Stimulated activated CD8-positive, alpha-beta memory T cell treated with anti-CD3 and anti-CD28 coated beads, Interleukin-2, amount 100 ng/mL, for 1 hour (primary cell): ENCODE measurements at places on chromosomes 13 and 19.

GRCh38 chr13:90099847-90100246 is 1247.6 kb upstream of the MIR17HG start:
- no peak for DNase-seq

DNA sequence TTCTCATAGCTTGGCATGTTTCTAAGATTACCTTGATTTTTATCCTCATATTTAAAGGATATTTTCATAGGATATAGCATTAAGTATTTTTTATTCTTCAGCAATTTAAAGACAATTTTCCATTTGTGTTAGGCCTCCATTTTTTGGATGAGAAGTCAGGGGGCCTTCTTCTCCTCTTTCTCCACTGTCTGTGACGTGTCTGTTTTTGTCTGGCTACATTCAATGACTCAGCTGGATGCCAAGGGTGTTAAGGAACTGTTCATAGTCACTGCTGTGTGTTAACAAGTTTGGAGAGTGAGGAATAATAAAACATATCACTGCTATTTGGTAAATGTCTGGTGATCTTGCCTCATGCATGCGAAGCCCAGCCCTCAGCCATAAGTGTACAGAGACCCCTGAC is 36.4 kb downstream of the ZNF582 start:
- DNase-seq: no peak

DNA sequence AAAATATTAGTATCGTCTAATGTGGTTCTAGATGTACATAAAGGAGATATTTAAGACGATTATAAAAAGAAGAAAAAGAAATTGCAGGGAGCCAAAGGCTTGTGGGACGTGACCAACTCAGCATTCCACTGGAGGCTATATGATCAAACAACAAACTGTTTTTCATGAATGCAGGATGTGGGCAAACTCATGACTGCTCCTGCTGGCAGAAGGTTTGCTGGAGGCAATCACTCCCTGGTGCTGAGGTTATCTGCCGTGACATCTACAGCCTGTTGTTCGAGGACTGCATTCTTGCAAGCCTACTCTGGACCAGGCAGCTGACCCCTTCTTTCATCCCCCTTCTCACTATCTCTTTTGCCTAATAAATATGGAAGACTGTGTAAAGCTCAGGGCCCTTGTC is 518.1 kb downstream of the UQCRFS1 start:
- DNase-seq: no peak

DNA sequence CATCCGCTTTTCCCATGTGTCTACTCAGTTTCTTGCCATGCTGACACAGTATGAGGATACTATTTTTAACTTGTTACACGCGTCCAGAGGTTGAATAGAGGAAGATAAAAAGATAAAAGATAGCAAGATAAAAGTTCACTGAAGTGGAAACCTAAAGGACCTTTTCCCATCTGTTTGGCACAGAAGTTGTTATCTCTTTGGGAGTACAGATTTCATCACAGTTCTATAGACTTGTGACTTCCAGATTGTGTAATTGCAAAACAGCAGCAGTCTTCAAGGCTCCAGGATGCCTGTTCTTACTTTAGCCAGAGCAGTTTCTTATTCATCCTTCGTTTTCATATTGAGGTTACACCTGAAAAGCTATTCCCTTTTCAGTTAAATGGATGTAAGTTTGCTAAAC is 369.2 kb downstream of the GPC5 start:
- DNase-seq: no peak

- no peak for DNase-seq
Observed at GRCh38 chr13:110652231-110652730, 36.9 kb downstream of the NAXD start.

DNA sequence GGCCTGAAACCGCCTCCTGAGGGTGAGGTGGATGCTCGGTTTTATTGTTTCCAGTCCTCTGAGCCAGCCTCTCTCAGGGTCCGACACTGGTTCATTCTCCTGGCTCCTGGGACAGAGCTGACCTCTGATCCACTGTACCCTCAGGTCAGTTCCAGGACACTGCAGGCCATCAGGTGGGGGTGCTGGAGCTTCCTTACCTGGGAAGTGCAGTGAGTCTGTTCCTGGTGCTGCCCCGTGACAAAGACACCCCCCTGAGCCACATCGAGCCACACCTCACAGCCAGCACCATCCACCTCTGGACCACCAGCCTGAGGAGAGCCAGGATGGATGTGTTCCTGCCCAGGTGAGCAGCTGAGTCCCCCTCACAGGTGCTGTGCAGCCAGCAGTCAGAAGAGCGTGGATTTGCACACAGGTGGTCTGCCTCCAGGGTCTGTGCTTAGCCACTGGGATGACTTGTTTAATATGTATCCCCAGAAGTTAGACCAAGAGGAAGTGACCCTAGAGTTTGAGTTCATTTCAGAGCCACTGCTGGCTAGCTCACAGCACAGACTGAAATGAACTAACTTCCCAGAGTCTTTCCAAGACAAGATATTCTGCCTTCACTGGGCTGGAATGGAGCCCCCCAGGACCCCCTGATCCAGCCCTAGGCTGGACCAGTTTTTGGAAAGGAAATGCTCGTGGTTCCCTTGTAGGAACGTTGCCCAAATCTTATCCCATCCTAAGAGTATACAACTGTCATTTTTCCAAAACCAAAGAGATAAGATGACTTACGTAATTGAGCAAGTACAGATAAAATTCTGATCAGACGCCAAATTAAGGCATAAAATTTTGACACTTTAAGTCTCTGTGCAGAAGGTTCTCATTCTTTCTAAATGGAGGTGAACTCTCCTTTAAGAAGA is 8.8 kb downstream of the SERPINE3 start:
- DNase-seq: no peak

GRCh38 chr19:17829855-17830566 is 8.7 kb upstream of the INSL3 start:
- DNase-seq: no peak

DNA sequence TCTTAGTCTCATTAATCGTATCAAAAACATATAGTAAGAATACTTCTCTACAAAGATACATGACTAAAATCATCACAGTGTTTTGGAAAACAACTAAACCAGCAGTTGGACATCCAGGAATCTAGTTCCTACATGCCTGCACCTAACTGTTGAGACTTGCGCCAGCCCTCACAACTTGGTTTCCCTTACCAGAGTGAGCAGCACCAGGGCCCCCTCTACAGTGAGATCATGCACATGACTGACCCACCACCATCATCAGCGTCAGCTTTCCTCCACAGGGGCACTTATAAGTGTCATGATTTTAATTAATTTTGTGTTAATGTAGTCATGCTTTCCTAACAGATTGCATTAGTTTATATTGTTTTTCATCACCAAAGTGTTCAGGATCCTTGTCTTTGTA is 1322.0 kb downstream of the EFNB2 start:
- no peak for DNase-seq
